Urothelium cell line (cell line): ENCODE measurements at places on chromosomes 13 and 19.

GRCh38 chr13:36515466-36515865 lies 83.2 kb downstream of the CCNA1 start:
- no peak for DNase-seq

GRCh38 chr19:13152356-13152973 lies 2.3 kb downstream of the IER2 start:
- no peak for DNase-seq

DNA sequence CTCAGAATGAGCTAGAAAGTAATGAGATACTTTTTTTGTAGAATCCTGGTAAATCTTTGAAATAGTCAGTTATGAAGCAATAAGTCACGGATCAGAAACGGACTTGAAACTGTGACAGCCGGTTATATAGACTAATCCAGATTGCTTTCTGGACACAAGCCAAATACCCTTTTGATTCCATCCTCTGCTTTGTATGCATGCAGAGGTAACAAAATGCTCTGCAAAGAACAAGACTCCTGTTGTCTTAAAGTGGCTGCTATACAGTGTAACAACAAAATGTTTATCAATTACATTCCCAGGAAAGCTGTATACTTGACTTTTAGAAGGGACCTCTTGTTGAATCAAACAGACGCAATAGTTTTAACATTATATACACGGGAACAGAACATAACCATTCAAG lies 66.5 kb upstream of the STARD13 start:
- no peak for DNase-seq

DNA sequence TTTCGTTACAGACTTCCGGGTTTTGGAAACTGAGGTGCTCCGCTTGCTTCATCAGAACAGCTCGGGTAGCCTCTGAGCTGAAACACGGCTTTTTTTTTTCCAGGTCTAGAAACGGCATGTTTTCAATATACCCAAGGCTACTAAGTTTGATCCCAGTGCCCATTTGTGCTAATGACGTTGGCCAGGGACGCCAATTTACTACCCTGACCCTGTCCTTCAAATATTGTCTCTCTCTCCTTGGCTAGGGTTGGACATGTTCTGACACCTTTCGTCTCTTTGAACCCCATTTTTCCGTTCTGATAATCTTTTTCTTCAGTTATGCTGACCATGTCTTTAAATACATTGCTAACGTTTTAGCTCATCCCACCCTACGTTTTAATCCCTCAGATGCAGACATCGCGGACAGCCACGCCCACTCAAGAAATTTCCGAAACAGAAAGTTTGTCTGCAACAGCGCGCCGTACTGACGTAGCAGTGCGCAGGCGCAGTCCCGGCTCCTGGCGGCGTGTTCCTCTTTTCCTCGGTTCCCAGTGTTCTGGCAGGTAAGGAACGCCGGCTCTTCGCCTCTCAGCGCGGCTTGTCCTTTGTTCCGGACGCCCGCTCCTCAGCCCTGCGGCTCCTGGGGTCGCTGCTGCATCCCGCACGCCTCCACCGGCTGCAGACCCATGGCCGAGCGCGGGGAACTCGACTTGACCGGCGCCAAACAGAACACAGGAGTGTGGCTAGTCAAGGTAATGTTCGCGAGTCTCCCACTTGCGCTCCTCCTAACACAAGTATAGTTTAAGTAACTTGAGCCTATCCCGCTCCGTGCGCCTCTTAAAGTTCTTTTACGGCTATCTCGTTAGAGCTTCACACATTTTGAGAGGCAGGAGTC lies at the start of gene GTF2F2:
Gene GTF2F2, plus strand, starts transcription at position 520 of the 874 bp plus-strand sequence. Its CDS starts 146 bp downstream, at position 666.
- DNase-seq = peak; percentile 88

- no peak for DNase-seq
Observed at GRCh38 chr19:12090807-12091206, 26.3 kb downstream of the ZNF844 start.
